ENCODE measurements at places on chromosomes 2 and 18.

DNA sequence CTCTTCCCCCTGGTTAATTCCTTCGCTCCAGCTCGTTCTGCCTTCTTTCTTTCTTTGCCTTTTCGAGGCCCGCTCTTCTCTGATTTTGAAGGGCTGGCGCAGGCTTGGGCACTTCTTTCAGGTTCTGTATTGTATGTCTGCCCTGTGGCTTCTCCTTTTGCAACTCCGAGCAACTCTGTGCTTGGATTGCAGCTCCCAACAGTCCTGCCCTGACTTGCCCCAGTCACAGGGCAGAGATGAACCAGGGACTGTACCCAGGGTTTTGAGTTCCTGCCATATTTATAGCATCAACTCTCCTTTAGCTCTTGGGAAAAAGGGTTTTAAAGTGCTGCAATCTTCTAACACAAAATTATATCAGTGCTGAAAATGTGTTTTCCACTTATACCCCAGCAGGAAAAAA is 31.1 kb upstream of the CD8A start:
- DNase-seq: no peak

- DNase-seq: peak; percentile 90
Measured at GRCh38 chr2:64989126-64989981, at the start of gene SLC1A4. Gene SLC1A4, plus strand, starts transcription at chr2:64989399. Its CDS starts 245 bp downstream, at chr2:64989644.

DNA sequence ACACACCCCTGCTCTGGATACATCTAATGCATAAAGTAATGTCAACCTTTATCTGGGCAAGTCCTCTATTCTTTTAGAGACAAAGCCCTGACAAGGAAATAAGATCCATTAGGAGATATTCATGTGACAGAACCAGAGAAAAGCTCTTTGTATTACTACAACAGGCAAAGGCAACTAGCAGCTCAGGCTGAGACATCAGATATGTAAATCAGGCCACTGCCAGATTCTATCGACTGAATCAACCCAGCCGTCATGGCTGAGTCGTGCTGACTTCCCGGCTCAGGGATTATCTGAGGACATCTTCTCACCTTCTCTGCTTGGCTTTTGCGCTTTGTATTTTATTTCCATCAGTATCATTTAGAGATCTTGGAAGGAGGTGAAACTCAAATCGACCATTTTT is 294.5 kb downstream of the PLCL1 start:
- peak; percentile 13 for DNase-seq

DNA sequence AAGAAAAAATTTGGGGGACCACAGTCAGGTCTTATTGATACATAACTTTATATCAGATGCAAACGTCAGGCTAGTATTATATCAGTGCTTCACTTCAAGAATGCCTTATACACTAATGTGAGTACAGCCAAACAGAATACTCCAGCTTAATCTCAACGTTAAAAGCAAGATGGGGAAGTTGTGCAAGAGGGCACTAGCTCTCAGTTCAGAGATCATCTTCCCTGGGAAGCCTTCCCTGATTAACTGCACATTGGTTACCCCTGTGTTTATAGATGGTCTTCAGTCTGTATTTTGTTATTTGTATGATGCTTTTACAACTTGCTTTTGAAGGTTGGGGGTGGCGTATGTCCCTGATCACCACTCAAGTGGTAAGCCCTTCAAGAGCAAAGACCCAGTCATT is 11.4 kb downstream of the EPAS1 start:
- DNase-seq: no peak

DNA sequence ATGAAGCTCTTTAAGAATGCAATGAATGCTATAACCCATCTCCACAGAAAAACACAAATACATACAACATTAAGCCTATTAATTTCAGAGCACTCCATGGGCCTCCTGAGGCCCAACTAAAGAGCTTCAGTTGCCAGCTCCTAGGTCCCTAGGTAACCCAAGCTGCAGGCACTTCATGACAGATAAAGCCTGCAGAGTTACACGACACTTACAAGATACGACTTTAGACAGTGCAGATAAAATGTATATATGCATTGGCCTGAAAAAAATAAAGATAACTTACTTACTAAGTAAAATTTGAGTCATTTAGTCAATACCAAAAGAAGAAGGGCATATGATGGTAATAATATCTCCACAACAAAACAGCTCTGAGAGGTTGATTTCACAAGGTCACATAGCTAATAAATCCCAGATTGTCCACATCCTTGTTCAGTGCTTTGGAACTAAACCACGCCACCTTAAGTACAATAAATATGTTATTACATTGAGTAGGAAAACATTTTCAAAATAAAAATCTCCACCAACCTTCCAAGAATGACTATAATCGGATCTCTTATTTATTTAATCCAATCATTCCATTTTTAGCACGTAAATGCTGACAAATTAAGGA is 3.4 kb downstream of the MAP4K3 start:
- peak; percentile 52 for DNase-seq

DNA sequence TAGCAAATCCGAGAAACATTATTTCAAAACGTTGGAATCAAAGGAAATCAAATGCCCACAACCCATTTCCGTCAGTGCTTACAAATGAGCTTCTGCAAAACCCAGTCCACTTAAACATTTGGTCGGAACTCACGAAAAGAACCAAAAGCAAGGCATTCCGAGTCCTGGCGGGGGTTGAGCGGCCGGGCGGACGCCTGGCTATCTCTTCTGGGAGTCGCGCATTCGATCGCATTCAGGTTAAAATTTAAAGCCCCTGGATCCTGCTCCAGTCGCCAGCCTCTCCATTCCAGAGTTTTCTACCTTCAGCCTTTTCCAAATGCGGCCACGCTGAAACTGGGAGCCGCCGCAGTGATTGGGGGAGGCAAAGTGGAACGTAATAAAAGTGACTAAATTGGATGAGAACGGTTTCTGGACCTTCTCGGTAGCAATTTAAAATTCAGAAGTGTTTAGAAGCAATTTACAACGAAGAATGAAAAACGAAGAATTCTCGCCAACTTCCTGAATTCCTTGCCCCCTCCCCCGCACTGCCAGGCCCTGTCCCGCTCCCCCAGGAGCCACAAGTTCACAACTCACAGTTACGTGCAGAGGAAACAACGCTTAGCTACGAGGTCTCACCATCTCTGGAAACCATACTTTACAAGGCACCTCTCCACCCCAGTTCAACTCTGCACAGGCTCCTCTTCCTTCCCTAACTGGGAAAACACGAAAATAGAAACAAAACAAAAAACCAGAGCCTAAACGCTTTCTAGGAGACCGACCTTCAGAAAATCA is 1.7 kb upstream of the GATA6 start:
- peak; percentile 48 for DNase-seq

DNA sequence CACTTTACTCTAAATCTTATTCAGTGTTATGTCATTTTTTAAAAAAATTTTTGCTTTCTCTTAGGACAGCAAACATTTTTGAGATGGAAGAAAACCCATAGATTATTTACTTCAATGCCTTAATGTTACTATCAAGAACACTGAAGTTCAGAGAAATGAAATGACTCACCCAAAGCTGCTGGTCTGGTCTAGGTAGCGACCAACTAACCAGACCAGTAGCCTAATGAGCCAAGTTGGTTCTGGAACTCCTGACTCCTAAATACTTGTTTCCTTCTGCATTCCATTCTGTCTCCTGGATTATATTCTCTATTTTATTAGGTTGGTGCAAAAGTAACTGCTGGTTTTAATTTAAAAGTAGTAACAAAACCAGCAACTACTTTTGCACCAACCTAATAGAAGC is 35.4 kb downstream of the SLC8A1 start:
- DNase-seq: no peak

DNA sequence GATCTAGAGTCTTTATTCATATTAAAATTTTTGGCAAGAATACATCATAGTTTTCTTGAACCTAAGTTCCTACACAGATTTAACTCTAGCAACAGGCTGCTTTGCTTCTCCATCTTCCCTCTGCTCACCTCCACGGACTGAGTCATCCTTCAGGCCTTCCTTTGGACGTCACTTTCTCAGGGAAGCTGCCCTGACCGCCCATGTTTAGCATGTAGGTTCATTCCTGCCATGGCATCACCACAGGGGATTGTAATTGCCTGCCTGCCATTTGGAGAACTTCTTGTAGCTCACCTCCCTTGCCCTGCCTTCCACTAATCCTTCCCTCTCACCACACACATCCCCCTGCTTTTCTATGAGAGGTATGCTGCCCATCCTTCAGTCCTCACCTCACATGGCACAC is 43.9 kb upstream of the B3GNT2 start:
- DNase-seq: peak; percentile 57

- no peak for DNase-seq
Measured at GRCh38 chr18:69885841-69886531, 61.7 kb downstream of the CD226 start.

GRCh38 chr18:23596183-23596582 is 9.9 kb upstream of the NPC1 start:
- no peak for DNase-seq

GRCh38 chr2:120722568-120723421 is 12.9 kb upstream of the GLI2 start:
- DNase-seq: peak; percentile 80

GRCh38 chr2:180715044-180715443 is 265.4 kb upstream of the UBE2E3 start:
- DNase-seq: no peak

- no peak for DNase-seq
Measured at GRCh38 chr2:125073440-125073839, 1048.4 kb downstream of the CNTNAP5 start.

DNA sequence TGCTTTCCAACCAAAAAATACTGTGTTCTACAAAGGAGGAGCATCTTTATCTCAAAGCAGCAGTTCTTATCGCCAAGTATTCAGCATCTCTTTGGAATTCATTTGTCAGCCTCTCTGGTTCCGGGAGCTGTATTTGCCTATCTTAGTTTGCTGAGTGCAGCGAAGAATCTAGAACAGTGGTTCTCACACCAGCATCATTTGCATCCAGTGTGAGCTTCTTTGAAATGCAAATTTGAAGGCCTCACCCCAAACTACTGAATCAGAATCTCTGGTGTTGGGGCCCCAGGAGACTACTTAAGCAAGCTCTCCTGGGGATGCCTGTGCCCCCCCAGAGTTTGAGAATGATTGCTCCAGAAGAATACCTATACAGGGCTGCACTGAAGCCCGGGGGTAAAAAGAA is 1.5 kb upstream of the PTPN2 start:
- no peak for DNase-seq

DNA sequence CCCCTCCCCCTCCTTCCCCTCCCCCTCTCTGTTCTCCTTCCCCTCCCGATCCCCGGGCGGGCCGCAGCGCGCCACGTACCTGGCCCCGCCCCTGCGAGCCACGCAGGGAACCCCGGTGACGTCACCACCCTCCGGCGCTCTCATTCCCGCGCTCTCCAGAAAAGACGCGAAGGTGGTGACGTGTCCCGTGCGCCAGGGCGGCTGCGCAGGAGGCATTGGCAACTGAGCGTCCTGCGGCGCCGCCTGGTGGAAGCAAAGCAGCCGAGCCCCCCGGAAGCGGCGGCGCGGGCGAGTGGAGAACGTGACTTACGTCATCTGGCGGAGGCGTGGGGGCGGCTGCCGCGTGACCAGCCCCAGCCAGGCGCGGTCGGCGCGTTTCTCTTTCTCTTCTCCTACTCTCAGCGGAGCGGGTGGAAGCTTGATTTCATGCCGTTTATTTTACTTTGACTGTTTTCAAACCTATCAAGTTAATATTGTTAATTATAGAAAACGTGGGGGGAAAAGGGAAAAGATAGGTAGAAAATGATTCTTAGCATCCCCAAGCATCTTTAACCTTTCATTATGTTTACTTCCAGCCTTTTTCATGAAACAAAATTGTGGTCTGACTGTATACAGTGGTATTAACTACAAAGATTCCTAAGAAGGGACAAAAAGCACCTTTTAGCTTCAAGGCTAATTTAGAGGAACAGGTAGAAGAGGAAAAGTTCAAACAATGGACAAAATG is 48.1 kb downstream of the C2orf42 start:
- DNase-seq: peak; percentile 99
